ENCODE measurements at places on chromosomes 1 and 21. TPM values are rescaled to one million over a fixed set of nuclear protein-coding genes. Genes with fewer than 3 reads are reported as not detected.
A peak's percentile ranks its signal among the peaks of the same experiment; 100 is the strongest.

Gene WNT9A
- 1.2 TPM for total RNA-seq

Gene C1orf87
- total RNA-seq = not detected

Gene DMRTB1
- total RNA-seq = not detected

DNA sequence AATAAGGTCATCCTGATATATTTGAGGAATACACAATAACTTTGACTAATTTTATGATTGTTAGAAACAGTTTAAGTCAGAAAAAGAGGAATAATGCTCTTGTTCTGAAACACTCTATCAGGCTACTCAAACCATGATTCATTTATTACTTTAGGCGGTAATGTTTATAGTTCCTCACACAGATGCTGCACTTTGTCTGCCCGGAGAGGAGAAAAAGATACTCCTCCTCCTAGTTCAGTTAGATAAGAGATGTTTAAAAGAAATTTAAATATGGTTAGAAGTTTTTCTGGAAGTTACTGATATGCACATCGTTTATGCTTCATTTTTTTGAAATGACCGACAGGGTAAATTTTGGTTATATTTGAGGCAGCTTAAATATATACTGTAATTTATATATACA is 103.0 kb downstream of the ZMYM4 start:
- no peak overlapping the region for H3K4me3 ChIP-seq
- peaks cover 11% of the 10 kb centered on the region for H3K36me3 ChIP-seq

DNA sequence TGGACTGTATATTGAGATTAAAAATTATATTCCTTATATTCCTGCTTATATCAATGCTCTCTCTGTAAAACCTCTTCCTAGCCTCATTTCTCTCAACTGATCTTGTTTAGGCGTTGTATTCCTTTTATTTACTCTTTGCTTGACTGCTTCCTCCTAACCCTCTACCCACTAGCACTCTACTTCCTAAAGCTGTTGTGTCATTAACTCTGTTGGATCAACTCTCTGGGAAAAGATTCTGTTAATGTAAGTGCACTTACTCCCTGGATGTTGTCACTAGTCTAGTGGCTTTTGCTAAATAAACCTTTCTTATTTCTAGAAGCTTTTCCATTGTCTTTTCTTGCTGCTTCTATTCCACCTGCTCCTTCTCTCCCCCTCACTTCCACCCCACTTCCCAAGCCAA is 6.5 kb downstream of the SPATA46 start:
- no peaks in the 10 kb centered on the region for H3K27me3 ChIP-seq
- H3K27ac ChIP-seq = no peak overlapping the region
- no peak overlapping the region for H3K4me3 ChIP-seq
- H3K4me1 ChIP-seq = no peaks in the 10 kb centered on the region

- no peaks in the 10 kb centered on the region for H3K4me1 ChIP-seq
- H3K27me3 ChIP-seq = no peaks in the 10 kb centered on the region
- H3K36me3 ChIP-seq = no peaks in the 10 kb centered on the region
- H3K4me3 ChIP-seq = no peak overlapping the region
- H3K27ac ChIP-seq = no peak overlapping the region
Observed at GRCh38 chr1:185991266-185991665, 257.1 kb downstream of the HMCN1 start.

DNA sequence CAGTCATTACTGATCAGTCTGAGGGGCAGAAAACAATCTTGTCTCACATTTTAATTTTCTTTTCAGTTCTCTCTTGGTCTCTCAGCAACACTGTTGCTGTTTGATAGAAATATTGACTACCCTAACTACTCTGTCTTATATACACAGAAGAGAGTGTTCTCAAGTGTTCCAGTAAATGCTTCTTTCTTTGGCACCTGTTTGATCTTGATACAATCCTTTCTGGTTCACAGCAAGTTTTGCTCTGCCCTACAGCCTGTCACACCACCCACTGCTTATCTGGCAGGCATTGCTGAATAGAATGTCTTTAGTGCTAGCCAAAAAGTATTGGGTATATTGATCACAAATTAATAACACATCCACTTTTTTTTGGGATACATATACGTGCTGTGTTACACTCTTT is 75.7 kb upstream of the WLS start:
- H3K4me3 ChIP-seq = no peak overlapping the region
- no peaks in the 10 kb centered on the region for H3K27me3 ChIP-seq
- H3K36me3 ChIP-seq = no peaks in the 10 kb centered on the region
- DNase-seq = no peak
- H3K4me1 ChIP-seq = peaks cover 16% of the 10 kb centered on the region
- H3K27ac ChIP-seq = no peak overlapping the region

- no peak for DNase-seq
- no peaks in the 10 kb centered on the region for H3K36me3 ChIP-seq
- H3K27ac ChIP-seq = no peak overlapping the region
- H3K4me1 ChIP-seq = peaks cover 14% of the 10 kb centered on the region
- no peaks in the 10 kb centered on the region for H3K27me3 ChIP-seq
- no peak overlapping the region for H3K4me3 ChIP-seq
Observed at GRCh38 chr1:76113446-76113845, 38.9 kb downstream of the ST6GALNAC3 start.

DNA sequence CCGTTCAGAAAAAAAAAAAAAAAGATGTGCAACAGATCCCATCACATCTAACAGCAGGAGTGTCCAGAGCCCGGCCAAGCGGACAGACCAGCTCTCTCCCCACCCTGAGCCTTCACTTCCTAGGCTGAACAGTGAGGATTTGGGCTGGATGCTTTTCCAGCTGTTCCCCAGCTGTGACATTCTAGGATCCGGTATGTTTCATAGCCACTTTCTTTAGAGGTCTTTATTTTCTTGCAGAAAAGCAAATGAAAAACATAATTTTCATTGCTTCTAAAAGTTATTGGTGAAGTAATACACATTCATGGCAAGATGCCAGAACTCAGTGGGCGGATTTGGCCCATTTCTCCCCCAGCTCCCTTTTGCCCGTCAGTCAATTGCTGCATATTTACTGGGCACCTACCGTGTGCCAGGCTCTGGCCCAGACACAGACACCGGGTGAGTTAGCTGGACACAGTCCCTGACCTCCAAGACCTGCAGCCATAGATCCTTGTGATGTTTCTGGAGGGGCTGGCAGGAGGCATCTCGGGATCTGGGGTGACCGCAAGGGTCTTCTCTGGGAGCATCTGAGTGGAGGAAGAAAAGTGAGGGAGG is 213.7 kb upstream of the VAMP3 start:
- H3K4me1 ChIP-seq = peaks cover 7% of the 10 kb centered on the region
- H3K27ac ChIP-seq = no peak overlapping the region
- peaks cover 41% of the 10 kb centered on the region for H3K27me3 ChIP-seq
- no peak for DNase-seq
- H3K36me3 ChIP-seq = no peaks in the 10 kb centered on the region
- H3K4me3 ChIP-seq = no peak overlapping the region

DNA sequence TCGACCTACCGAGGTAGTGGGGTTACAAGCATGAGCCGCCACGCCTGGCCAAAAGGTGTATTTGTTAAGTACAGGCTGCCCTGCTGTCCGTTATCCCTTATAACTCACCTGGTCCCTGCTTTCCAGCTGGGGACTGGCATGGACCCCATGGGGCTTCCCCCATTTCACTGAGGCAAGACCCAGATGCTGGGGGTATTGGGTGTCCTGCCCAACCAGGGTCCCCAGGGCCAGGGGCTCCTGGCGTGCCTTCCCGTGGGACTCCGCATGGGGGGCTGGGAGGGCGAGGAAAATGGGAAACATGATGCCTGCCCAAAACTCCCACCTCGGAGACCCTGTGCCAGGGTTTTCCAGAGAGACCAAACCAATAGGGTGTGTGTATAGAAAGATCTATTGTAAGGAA is 64.4 kb downstream of the FAAP20 start:
- no peak for DNase-seq
- H3K27ac ChIP-seq = no peak overlapping the region
- no peaks in the 10 kb centered on the region for H3K36me3 ChIP-seq

DNA sequence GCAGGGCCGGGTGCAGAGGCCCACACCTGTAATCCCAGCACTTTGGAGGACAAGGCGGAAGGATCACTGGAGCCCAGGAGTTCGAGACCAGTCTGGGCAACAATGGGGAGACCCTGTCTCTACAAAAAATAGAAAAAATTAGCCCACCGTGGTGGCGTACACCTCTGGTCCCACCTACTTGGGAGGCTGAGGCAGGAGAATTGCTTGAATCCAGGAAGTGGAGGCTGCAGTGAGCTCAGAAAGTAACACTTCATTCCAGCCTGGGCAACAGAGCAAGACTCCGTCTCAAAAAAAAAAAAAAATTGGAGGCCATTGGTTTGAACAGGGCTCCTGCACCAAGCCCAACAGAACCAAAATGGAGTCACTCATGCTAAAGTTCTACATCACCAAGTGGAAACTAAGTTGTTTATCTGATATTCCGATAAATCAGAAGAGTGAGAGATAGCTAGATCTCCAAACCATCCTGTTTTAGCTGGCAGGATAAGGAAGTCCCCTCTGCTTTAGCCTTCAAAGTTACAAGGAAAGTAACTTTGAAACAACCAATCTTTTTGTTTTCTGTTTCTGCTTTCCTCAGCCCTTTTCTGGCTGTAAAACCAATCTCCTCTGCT is 766 bp upstream of the LSM10 start:
- H3K4me3 ChIP-seq = peak overlapping the region; percentile 88
- peak overlapping the region; percentile 96 for H3K27ac ChIP-seq
- H3K4me1 ChIP-seq = peaks cover 20% of the 10 kb centered on the region
- H3K27me3 ChIP-seq = no peaks in the 10 kb centered on the region
- H3K36me3 ChIP-seq = no peaks in the 10 kb centered on the region
- DNase-seq = no peak

DNA sequence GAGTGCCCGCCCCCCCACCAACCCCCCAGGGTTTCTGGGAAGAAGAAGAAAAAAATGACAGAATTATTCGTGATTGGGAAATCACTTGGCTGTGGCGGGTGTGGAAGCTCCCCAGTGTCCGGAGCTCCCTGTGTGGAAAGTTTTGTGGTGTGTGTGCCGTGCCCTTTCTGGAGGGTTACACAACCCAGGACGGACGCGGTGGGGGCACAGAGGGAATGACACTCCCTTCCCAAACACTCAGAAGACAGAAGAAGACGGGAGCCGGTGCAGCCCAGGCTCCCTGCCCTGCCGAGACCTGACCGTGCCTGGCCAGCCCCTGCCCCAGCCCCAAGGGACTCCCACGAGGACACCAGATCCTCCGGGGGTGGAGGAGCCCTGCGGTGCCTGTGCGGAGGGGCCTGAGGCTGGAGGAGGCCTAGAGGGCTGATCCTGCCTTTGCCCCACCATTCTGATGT is 33.0 kb upstream of the ADARB1 start:
- H3K27me3 ChIP-seq = peaks cover 21% of the 10 kb centered on the region
- no peak overlapping the region for H3K4me3 ChIP-seq
- H3K27ac ChIP-seq = no peak overlapping the region
- no peaks in the 10 kb centered on the region for H3K36me3 ChIP-seq

GRCh38 chr1:167862432-167863076 is 51.4 kb downstream of the ADCY10 start:
- no peak for DNase-seq
- H3K27me3 ChIP-seq = no peaks in the 10 kb centered on the region
- H3K4me1 ChIP-seq = peaks cover 8% of the 10 kb centered on the region
- no peak overlapping the region for H3K27ac ChIP-seq
